ENCODE measurements at places on chromosomes 16 and 17.

DNA sequence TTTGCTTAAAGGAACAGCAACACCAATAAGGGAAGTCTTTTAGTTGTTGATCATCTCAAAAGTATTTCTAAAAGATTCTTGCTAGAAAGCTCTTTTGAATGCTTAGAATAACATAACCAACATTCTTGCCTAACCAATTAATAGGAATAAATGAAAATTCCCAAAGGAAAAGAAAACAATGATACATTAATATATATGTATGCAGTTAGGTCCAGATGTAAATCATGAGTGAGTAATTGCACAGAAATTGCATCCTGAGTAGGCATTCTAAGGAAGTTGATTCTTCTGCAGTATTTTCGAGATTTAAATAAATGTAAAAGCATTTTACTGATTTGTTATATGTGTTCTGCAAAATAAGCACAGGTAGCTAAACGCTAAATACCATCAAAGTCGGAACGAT is 22.1 kb downstream of the COX10 start:
- DNase-seq = peak; percentile 9

DNA sequence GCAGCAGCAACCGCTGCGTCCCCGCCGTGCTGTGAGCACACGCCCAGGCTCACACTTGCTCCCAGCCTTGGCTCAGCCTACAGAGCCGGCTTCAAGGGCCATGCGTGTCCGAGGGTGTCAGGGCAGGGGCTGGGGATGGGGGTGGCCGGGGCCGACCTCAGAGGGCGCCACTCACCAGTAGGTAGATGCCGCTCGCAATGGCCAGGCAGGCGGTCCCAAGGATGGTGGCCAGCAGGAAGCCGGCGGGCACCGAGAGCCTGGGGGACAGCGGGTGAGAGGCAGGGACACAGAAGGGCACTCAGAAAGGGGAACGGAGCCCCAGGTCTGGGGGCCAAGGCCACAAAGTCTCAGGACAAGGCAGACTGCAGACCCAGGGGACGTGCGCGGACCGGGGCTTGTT is 4.9 kb downstream of the CYBA start:
- DNase-seq = no peak

- no peak for DNase-seq
These were observed 385.2 kb downstream of the CDH13 start for GRCh38 chr16:83011939-83012338.

DNA sequence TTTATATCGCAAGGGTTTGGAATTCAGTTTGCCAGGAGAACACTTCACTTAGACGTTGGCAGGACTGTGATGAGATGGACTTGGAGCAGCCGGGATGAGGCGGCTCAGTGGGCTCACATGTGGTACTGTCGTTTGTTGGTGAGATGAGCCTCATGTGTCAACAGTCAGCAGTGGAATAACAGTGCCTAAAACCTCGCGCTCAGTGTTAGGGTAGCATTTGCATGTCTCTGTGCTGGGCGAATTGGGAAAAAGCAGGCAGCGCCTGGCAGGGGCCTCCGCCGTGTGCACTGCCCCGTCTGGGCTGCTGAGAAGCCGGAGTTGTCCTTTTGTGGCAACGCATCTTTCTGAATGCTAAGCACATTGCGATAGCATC is 49.7 kb downstream of the CRISPLD2 start:
- no peak for DNase-seq

- no peak for DNase-seq
These were observed 56.9 kb downstream of the ACSM2B start for GRCh38 chr16:20519231-20519630.

DNA sequence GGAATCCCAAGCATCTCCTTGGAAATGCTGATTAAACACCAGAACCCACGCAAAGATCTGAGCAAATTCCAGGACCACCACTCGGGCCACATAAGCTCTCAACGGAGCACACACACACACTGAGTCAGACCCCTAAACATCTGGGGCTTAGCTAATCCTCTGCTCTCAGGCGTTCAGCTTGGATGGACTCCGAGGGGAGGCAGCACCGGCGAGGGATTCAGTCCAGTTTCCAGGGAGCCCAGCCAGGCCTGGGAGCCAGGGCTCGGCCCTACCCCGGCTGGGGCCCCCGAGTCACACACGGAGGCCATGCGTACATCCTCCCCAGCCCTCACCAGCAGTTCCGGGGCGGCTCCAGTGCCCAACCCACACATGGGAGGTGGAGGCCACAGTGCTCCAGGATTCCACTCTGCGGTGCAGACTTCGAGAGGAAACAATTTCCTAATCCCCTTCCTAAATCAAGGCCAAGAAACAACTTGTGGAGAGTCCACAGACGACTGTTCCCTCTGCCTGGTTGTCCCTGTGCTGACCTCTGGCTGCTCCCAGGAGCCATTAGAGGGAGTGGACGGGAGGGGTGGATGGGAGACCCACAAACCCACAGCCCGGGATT is 70.5 kb downstream of the GAS7 start:
- no peak for DNase-seq

DNA sequence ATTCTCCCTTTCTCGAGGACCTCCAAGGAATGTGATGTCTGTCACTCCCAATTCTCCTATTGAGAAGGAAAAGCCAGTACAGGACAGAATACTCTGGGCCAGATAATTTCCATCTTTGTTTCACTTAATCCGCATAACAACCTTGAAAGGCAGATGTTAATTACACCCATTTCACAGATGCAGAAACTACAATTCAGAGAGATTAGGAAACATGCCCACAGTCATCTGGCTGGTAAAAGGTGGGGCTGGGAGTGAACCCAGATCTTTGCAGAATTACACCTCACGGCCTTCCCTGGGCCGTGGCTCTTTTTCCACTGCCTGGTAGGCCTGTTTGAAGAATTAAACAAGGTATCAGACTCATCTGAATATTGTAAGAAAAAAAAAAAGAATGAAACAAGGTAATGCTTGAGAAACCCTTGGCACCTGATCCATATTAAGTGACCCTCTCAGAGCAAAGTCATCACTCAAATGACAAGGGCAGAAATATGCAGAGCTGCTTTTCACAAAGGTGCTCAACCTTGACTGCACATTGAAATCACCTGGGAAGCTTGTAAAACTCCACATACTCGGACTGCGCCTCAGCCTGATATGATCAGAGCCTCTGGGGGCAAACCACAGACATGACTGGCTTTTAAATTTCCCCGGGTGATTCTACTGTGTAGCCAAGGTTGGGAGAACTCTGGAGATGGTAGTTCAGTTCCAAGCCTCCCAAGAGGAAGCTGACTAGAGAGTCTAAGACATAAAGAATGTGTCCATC is 16.6 kb upstream of the G6PC1 start:
- no peak for DNase-seq

DNA sequence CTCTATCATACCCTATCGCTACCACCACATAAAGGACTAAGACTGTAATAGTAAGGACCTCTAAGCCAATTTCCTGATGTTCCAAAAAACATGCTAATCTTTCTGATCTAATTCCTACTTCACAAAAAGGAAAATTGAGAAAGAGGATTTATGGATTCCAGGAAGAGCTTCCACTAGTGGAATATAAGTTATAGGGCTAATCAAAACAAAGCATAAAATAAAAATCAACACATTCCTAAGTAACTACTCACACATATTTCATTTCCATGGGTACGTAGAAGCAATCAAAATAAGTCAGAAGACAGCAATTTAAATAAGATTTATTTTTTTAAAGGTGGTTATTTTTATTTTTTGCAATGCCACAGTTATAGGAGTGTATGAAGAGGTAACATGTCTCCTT is 12.4 kb downstream of the CCDC43 start:
- DNase-seq = no peak

GRCh38 chr16:5875416-5875815 is 777.8 kb upstream of the EEF2KMT start:
- DNase-seq = no peak

- DNase-seq = no peak
These were observed 2.0 kb downstream of the GPS1 start for GRCh38 chr17:82053556-82054263.

DNA sequence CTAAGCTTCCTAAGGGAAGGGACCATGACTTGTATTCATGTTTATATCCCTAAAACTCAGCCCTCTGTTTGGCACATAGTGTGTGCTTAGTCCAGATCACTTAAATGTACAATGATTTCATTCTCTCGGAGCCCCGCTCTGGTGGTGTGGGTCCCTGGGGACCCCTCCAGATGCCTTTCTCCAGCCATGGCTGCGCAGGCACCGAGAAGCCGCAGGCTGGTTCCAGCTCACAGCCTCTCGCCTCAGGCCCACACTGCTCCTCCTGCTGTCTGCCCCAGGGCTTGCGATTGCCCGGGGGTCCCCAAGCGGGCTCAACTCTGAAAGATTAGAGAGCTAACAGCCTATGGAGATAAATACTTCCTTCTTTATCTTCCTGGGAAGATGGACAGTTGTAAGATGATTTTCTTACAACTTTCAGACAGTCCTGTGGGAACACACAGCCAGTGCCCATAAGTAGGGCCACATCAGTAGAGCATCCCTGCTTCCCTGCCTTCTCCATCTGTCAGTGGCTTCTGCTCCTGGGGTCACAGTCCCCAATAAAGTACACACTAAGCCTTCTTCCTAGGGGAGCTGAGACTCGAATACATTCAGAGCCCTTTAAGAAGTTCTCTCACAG is 66.2 kb downstream of the CENPV start:
- no peak for DNase-seq
